ENCODE measurements at places on chromosomes 2 and 18.

DNA sequence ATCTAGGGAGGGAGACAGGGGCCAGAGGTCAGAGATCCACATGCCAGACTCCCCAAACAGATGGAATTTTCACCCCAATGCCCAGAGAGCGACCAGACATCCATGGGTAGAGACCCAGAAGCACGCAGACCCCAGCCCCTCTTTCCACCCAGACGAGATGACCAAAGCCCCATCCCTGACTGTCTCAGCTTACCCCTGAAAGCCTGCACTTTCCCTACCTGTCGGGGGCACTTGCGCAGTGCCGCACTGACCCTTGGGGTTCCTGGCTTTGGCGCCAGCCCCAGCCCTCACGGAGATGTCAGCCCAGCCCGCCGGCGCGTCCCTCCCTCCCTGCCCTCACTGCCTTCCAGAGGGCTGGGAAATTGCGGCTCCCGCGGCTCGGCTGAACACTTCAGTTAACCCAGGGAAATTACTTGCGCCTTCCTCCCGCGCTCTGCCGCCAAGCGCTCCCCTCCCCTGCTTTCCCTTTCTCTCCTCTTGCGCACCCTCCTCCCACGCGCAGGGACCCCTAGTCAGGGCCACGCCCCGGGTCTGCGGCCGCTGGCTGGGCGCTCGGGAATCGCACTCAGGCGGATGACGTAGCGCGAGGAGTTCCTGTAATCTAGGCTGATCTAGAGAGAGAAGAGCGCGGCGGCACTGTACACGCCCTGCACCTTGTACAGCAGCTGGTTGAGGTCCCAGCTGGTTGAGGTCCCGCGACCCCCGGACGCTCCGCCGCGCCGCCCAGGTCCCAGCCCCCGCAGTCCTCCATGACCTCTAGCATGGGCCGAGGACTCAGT, 12.0 kb downstream of the ALPG start:
- DNase-seq, result no peak

- DNase-seq, result no peak
Observed at GRCh38 chr2:125643585-125643984, 1012.4 kb upstream of the GYPC start.

- DNase-seq, result no peak
Observed at GRCh38 chr2:64992990-64993389, 3.8 kb downstream of the SLC1A4 start.

- peak; percentile 86 for DNase-seq
Observed at GRCh38 chr2:216636551-216637450, 3.6 kb downstream of the IGFBP2 start.

- DNase-seq, result no peak
Observed at GRCh38 chr2:134259994-134260393, 6.1 kb downstream of the MGAT5 start.

DNA sequence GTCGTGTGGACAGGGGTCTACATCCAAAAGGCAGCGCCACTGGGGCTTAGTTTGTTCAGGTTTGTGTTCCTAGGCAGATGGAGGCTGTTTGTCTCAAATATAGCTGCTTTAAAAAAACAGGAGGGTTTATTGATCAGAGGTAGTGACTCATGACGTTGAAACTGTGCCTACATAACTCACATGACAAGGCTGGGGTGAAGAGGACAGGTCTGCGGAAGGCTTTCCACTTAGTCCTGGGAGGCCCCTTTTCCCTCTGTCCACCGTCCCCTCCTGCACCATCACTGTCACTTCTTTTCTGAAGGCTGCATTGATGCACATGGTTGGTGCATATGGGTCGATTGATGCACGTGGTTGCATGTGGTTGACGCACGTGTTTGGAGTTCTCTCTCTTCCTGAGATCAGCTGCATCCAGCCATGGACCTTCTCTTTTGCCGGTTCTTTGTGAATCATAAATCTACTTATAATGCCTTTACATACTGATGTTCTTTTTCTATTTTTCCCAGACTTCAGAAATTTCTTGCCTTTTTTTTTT, 10.9 kb downstream of the SH3RF3 start:
- no peak for DNase-seq

DNA sequence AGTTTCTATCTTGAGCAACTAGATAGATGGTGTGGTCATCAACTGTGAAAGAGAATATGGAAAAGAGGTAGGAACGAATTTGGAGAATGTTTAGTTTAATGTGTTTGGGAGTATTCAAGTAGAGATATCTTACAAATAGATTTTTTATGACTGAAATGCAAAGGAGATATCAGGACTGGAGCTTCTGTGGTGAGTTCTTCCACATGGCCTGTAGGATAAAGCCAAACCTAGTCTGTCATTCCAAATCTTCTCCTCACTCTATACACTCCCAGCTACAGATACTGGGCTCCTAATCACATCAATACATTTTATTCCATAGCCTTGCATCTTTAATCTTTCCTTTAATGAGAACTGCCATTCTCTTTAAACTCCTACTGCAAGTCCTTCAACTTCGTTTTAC, 194.3 kb downstream of the FIGN start:
- DNase-seq, result no peak

- no peak for DNase-seq
Observed at GRCh38 chr2:7592618-7593140, 675.5 kb downstream of the RNF144A start.

DNA sequence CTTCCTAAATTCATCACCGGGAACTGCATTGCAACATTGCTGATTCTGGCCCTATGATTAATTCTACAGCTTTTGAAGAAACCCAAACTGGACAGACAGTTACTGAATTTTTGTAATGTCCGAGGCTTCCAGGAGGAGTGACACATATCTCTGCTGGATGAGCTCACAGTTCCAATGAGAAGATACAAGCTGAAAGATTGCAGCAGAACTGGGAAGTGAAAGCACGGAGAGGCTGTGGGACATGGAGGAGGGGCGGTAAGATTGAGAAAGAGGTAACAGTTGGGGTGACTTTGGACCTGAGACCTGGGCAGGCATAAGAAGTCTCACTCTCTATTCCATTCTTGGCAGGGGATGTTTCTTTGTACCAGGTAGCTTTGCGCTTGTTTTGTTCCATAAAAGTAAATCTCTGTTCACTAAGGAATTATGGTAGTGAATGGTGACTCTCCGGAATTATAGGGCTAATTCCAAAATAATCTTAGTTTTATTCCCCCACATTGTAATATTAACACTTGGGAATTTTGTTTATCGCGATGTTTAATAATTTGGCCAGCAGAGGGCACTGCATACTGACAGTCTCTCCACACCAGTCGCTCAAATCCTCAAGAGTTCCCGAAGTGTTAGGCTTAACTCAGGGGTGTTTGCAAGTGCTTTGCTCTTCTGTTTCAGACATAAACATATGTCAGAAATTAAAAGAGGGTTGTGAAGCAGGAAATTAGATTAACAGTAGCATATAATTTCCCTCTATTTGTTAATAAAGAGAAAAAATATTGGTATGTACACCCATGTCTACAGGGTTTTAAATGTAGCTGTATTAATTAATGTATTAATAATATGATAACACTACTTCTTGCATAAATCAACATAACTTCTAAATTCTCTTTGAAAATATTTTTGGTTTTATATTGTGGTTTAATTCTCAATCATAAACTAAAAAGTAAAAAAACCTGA, 201.4 kb downstream of the SOCS6 start:
- no peak for DNase-seq

DNA sequence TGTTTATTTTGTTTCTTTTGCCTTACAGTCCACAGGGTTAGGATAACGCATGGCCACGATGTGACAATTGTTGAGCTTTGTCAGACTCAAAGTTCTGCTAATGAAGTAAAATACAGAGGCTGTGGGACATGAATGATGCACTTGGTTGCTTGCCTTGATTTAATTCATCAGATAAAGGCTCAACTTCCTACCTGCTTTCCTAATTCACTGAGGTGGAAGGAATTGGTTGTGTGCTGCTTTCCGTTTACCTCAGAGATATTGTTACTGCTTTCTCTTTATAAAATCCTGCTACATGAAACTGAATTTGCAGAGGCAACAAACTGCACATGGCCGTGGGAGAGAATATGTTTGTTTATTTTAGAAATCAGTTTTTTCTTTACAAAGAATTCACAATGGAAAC, 6.6 kb downstream of the RIT2 start:
- no peak for DNase-seq

- no peak for DNase-seq
Observed at GRCh38 chr2:215921895-215922294, 91.5 kb downstream of the MREG start.

DNA sequence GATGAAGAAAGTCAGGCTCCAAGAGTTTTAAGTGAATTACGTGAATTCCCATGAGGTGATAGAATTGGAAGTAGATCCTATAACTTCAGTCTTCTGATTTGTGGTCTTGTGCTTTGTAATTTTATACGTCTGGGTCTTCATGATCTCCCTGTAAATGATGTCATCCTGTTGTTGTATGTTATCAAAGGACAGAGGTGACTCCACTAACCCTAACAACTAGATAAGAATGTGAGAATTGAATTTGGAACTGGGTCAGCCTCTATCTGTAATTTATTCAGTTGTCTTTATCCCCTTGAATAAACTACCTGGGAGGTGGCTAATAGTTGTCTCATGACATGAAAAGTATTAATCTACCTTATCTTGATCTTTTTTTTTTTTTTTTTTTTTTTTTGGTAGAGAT, 86.4 kb upstream of the B3GNT2 start:
- no peak for DNase-seq

DNA sequence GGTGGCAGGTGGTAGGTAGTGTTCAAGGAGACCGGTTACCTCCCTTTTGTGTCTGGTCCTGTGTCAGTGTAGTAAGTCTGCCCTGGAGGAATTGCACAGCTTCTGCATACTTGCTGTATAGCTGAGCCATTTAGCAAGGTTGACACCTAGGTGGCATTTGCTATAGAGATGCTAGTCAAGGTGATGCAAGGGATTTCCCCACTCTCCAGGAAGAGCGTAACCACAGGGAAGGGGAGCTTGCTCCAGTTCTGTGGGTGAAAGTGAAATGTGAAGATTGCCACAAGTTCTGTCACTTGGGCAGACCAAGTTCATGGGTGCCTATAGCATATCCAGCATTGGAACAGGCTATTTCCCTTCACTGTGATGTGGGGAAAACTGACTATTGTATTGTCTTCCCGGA, 28.1 kb downstream of the NAT8 start:
- DNase-seq, result no peak

DNA sequence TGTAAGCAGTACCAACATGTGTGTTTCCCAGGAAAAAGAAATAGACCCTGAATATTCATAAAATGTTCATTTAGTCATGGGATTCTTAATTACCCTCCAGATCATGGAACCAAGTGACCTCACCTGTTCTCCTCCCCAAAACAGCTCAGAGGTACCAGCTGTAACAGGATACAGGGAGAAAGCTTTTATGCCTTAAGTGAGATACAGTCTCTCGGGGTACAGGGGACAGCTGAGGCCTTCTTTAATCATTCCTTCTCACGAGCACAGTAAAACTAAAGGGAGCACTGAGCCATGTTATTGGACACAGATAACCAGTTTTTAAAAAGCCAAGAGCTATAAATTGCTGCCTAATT, 16.6 kb downstream of the EPHA4 start:
- DNase-seq, result no peak

DNA sequence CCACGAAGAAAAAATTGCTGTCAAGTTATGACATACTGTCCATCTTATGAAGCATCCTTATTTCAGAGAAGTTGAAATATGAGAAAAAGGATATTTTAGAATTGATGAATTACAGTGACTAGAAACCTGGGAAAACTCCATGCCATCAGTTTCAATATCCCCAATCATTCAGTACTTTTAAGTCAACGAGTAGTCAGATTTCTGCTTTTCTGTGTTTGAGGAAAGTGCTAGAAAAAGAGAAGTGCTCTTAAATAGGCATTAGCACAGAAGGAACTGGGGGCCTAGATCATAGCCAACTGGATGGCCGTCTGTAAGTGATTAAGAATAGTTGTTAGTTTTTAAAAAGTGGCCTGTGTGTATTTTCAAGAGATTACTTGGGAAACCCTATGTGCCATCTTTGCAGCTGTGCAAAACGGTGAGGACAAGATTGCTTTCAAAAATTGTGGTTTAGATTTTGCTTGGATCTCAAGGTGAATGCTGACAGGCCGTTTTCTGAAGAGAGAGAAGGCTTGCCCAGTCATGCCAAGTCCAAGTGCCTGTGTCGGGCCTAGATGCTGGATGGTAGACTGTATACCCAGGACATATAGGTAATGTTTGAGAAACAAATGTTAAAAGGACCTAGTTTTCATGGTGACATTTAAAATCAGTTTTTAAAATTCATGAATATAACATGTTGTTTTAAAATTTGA, 5.1 kb downstream of the NEDD4L start:
- no peak for DNase-seq

DNA sequence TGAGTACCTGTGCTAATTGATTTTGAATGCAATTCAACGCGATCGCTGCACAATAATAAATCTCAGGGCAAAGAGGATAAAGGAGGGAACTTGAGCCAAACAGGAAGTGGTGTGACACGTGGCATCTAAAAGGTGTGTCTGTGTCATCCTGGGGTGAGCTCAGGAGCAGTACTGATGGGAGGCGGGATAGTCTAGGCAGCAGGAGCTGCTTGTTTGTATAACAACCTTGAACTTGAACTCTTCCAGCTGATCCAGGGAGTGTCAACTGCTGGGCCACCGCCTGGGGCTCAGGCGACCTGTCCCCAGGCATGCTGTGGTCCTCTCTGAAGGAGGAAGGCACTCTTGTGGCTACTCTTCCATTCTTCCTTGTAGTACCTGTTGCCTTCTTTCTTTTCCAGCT, 61.2 kb downstream of the BOD1L2 start:
- DNase-seq, result no peak

DNA sequence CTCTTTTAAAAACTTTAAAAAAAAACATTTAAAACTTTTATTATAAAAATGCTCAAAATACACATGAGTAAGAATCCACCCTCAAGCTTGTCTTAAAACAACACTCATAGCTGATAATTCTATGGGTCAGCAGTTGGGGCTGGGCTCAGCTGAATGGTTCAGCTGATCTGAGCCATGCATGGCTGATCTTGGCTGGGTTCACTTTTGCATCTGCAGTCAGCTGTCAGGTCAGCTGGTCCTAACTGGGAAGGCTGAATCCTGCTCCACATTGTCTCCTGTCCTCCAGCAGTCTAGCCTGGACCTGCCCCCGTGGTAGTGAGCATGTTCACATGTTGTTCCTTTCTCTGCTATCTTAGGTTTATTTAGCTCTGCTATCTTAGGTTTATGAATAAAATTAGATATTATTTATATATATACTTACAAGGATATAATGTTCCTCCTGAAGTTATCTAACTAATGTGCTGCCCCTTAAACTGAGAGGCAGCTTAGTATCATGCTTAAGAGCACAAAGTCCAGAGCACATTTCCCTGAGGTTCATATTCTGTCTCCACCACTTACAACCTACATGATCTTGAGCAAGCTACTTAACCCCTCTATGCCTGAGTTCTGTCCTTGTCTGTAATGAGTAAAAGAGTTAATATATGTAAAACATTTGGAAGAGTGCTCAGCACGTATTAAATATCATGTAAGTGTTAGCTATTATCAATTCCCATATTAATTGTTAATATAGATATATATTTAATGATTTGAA, 309.4 kb downstream of the PTPRM start:
- DNase-seq, result no peak

- no peak for DNase-seq
Observed at GRCh38 chr2:60331115-60331809, 222.2 kb downstream of the BCL11A start.

Measured in ecto neural progenitor cell (in vitro differentiated cells).